ENCODE measurements at places on chromosomes 2 and 18.

- DNase-seq = no peak
These were observed 171.8 kb upstream of the KLF7 start for GRCh38 chr2:207337234-207338219.

DNA sequence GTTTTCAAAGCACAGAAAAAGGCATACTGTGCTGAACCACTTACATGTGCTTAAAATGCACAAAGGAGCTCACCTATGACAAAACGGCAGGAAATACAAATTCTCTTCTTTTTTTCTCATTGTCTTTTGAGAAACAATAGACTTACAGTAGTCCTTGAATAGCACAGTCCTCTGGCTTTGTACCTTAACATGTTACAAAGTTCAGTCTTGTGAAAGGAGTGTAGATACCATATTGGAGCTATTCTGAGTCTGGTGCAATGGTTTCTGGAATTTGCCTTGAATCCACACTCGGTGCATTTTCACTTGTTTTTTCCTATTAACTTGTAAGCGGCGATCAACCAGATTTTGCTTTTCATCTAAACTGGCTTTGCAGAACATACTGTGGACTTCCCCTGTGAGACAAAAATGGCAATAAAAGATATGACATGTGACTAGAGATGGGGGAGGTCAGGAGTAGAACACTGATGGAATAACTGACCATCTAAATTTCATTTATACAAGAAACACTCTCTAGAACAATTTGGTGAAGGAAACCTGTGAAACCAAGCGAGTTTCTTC, 109.7 kb downstream of the METTL8 start:
- DNase-seq = no peak

DNA sequence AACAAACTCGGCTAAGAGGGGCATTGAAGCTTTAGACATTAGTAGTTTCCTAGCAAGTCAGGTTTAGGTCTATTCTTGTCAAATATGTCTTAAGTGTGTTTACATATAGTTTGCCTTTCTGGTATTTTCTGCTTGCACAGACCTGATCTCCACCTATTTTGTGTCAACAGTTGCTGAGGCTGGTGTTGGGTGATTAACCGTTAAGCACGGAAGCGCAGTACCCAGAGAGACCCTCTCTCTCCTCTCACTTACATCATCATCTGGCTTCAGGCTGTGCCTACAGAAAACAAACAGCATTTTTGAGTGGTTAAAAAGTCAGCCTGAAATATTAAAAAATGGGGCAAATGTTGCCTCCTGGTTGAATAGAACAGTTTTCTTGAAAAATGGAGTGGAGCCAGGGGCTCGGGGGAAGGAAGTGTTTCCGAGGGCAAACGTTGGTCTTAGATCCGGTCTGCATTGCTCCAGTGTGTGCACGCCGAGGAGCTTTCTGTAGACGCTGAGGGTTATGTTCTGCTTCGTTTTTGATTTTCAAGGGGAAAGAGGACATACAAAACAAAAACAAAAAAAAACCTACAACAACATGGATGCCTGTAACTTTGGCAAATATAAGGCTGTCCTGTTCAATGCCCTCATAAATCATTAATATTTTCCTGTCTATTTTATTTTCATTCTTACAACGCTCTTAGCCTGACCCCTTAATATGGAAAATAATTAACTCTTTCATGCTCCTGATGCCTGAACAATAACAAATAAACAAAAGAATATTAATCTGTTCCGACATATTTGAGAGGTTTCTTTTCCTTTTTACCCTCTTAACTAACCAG, 120.8 kb downstream of the MEIS1 start:
- no peak for DNase-seq

GRCh38 chr2:9593925-9594324, 36.9 kb downstream of the YWHAQ start:
- DNase-seq = no peak

GRCh38 chr2:113134717-113135116, 7.3 kb downstream of the IL1RN start:
- DNase-seq = no peak

GRCh38 chr2:46956981-46957531, 41.5 kb upstream of the MCFD2 start:
- no peak for DNase-seq

- DNase-seq = no peak
These were observed 309.9 kb upstream of the ZNF521 start for GRCh38 chr18:25661831-25662230.

- no peak for DNase-seq
These were observed 622 bp downstream of the LRP2 start for GRCh38 chr2:169361706-169362117.

DNA sequence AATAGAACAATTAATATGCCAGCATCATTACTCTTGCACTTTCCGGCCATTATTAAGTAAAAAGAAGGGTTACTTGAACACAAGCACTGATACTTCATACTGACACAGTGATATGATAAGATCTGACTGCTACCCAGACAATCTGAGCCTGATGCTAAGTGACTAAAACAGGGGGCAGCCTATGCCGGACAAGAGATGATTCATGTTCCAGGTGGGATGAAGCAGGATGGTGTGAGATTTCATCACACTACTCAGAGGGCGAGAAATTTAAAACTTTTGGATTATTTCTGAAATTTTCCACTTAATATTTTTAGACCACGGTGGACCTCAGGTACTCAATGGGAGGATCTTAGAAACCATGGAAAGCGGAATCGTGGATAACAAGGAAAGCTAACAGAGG, 61.7 kb downstream of the LIPG start:
- DNase-seq = no peak

GRCh38 chr2:122191331-122191730, 435.9 kb downstream of the TSN start:
- no peak for DNase-seq

GRCh38 chr2:220227266-220227920, 600.0 kb downstream of the SLC4A3 start:
- no peak for DNase-seq

GRCh38 chr2:21981127-21981526, 857.4 kb downstream of the TDRD15 start:
- DNase-seq = no peak

Data from naive thymus-derived CD4-positive, alpha-beta T cell (primary cell).